ENCODE measurements at places on chromosomes 7 and 10.

DNA sequence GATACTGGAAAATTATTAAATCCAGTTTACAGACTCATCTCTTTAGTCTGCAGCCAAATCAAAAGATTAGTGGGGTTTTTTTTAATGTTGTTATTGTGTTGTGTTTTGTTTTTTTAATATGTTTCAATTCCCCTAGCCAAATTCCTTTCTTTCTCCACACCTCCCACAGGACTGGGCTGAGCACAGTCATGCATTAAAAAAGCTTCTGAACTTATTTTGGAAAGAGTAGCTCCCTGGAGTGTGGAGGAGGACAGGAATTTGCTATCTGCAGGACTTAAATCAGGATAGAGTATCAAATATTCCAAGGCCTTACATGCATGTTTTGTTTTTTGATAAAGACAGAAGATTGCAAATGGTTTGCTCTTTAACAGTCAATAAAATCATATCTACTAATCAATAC, 90.7 kb downstream of the GNAI1 start:
- peak; percentile 46 for DNase-seq

DNA sequence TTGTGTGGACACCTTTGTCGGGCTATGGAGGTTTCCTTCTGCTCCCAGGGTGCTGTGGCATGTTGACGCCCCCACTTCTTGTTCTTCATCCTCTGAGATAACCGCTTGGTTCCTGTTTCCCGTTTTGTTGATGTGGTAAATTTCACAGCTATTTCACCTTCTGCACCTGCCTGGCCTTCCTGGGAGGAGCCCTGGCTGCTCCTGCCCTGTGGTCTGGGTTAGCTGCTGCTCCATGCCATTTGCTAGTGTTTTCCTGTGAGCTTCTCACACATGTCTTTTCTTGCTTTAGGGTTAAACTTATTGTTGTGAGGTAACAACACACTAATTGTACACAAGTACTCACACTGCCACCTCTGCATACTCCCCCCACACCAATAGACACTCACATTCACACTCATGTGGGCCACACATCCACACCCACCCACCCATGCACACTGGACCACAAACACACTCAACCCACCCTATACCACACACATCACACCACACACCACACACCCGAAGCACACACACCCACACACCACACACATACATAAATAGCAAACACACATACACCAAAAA, 46.5 kb upstream of the MSMB start:
- no peak for DNase-seq

DNA sequence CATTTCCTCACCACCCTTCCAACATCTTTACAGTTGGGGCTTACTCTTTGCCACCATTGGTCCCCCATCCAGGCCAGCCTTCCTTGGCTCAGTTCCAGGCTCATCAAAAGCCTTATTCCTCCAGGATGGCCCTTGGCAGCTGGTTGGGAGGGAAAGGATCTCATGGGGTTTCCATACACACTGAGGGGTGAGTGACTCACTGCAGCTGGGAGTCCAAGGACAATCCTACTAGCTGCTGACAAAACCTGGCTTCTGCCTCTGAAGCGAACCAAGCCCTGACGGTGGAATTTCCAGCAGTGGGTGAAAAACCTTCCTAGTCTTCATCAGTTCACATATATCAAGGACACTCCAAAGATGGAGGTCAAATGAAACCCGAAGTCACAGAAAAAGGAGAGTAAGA, 22.9 kb downstream of the CRHR2 start:
- no peak for DNase-seq

GRCh38 chr10:103772096-103772845, 83.1 kb downstream of the SH3PXD2A start:
- DNase-seq = peak; percentile 96

DNA sequence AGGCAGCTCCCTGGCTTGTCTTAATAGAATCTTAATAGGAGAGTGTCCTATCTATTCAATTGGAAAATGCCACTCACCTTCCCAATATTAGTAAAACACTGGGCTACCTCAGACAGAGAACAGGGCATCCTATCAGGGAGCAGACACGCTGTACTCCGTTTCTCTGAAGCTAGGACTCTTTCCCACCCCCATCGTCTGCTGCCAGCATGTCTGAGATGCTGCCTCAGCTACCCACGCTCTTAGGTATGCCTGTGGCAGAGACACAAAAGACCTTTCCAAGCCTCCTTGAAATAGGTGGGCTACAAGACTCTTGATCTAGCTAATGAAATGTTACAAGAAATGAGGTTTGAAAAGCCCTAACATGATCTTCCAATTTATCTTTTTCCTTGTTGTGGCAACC, 2.5 kb upstream of the LRIT2 start:
- no peak for DNase-seq

DNA sequence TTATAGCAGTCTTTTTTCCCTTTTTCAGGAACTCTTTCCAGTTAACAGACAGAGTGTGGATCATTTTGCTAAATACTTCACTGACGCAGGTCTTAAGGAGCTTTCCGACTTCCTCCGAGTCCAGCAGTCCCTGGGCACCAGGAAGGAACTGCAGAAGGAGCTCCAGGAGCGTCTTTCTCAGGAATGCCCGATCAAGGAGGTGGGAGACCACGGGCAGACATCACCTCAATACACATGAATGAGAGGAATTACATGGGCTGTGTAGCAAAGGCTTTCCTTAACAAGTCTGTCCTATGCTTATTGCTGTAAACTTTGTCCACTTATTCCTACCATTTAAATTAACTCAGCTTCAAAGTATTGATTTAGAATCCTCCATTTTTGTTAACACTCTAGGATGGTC, 48.8 kb downstream of the BZW2 start:
- no peak for DNase-seq

DNA sequence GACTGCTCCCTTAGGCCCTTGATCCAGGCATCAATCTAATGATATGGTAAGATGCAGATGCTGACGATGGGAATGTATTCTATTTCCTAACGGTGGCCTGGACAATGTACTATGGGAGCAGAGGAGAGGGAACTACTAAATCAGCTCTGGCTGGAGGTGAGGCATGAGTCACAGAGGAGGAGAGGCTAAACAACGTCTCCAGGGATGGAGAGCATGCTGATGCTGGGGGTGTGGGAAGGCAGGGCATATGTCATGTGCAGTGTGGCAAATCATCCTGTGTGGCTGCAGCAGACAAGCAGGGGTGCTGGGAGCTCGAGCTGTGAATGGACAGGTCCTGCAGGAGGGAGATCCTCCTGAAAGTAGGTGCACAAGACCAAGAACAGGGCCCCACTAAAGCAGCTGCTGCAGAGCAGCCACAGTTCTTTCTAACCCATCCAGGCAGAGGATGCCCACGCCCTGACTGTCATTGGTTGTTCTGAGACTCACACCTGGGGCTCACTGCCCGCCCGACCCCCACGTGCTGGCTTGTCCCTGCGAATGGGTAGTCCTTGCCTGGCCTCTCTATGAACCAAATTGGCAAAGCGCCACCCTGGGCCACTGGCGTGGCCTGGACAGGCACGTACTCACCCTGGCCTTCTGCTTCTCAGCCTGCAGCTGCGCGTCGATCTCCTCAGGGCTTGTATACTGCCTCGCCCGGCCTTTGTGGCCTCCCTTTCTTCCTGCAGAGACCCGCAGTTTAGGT, 4.0 kb downstream of the PDAP1 start:
- no peak for DNase-seq

- DNase-seq = no peak
Observed at GRCh38 chr7:47746468-47746867, 164.6 kb upstream of the TNS3 start.

DNA sequence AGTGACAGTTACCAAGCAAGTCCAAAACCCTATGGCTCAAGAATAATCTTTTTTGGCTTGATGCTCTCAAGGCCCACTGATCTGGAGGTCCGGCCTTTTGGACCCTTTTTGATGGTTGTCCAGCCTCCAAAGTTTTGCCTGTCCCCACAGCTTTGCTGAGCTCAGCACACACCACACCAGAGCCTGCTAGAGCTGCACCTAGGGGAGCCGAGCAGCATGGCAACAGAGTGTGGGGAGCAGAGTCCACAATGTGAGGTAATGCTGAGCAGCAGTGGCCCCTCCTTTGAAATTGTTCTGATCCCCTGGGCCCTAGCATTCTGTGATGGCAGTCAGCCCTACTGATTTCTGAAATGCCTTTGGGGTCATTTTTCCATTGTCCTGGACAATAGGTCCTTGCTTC, 9.3 kb downstream of the GIMAP7 start:
- no peak for DNase-seq

DNA sequence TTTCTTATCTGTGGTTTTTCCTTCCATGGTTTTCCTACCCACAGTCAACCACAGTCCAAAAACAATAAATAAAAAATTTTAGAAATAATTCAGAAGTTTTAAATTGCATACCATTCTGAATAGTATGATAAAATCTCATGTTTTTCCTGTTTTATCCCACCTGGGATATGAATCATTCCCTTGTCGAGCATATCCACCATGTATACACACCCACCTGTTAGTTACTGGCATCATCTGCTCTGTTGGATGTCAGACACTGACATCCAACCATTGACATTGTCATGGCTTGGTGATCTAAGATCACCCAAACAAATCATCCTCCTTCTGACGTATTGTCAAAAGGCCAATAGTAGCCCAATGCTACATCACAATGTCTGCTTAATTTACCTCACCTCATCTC, 749.8 kb downstream of the TNS3 start:
- no peak for DNase-seq

DNA sequence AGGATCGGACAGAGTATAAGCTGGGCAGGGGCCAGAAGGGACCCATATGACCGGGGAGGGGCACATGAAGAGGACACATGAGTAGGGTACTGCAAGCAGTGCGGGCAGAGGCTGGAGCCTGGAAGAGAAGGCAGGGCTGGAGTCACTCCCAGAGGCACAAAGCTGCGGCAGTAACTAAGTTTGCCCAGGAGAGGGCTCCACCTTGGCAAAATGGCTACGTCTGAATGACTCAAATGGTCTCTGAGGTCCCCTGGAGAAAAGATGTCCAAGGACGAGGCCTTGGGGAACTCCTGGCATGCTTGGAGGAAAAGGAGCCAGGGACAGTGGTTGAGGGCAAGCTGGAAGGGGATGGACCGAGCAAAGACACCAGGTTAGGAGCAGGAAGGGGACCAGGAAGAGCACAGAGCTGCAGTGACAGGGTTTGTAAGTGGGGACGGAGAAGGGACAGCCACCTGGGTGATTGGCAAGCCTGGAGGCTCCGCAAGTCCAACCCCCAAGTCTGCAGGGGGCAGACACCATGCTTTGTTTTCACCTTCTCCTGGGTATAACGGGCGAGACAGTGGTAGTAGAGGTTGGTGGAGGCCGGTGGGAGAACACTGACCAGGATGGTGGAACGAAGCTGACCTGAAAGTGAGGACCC, 43.1 kb upstream of the LBX1 start:
- DNase-seq = peak; percentile 54

GRCh38 chr10:124632064-124632531, 112.1 kb downstream of the FAM53B start:
- no peak for DNase-seq

GRCh38 chr7:80508440-80508839, 3.4 kb downstream of the GNAT3 start:
- no peak for DNase-seq

DNA sequence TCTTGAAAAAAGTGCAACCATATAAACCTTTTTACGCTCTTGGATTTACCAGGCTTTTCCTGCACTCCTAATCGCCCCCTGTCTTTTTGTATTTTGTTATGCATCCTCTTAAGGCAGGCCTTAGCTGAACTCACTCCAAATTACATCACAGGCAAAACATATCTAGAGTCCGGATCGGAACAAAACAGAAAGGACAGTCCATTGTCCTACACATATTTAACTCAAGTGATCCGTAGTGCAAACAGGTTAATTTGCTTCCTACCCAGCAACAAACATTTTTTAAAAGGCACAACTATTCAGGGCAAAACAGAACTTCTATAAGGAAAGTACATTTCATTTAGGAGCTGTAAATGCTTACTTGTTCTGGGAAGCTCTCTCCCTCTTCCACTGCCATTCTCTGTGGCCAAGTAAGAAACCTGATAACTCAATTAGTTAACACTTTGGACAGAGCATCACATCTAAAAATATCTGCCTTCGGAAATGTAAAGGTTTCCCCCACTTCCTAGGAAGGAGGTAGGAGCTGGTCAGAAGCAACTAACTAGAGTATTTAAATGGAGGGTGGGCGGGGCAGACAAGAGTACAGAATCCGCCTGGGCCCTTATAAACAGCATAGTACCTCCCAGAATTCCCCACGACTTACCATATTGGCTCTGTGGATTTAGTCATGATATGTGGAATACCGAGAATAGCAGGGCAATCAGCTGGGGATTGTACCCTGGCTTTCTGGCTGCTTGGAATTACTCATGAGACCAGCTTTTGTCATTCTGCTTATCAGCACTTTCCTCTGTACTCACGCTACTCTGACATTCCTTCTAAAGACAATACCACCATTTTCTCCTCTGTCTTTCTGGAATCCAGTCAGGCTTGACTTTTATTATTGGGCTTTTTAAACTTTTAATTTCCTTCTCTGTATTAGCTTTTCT, 89.5 kb downstream of the ANK3 start:
- DNase-seq = no peak

DNA sequence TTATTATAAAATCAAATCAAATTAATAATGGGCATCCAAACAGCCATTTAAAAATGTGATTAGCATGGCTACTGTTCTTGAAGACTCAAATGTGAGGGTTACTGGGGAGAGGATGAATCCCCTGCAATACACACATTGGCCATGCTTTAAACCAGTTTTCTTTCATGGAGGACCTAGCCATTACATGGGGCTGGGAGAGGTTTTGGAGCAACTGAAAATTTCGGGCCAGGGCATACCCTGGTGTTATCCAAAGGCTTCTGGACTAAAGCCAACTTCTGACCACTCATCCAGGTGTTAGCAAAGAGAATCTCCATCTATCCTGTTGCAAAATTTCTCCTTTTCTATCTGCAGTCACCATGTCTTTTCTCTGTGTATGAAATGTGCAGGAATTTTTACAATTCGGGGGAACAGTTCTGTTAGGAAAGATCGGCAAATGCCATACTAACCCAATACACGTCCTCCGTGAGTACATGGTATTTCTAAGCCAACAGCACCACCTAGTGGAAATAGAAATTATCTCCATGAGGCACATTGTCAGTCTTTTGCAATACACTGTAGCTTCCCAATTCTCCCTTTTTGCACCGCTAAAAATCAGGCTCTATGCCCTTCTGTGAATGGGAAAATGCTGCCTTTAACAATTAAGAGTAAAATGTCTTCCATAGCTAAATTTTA, 47.0 kb upstream of the ZNF107 start:
- DNase-seq = peak; percentile 39

- DNase-seq = no peak
Observed at GRCh38 chr7:111184987-111185386, 94.1 kb downstream of the LRRN3 start.

DNA sequence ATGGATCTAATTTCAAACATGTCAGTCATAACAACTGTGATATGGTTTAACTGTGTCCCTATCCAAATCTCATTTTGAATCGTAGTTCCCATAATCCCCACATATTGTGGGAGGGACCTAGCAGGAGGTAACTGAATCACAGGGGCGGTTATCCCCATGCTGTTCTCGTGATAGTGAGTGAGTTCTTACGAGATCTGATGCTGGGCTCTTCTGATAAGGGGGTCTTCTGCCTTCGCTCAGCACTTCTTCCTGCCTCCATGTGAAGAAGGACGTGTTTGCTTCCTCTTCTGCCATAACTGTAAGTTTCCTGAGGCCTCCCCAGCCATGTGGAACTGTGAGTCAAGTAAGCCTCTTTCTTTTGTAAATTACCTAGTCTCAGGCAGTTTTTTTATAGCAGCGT, 138.0 kb upstream of the PCGF5 start:
- DNase-seq = no peak
